Left ventricle myocardium superior (tissue), 1 donor: ENCODE measurements at places on chromosomes 13 and 19. TPM values are rescaled to one million over a fixed set of nuclear protein-coding genes. Genes with fewer than 3 reads are reported as not detected.

DNA sequence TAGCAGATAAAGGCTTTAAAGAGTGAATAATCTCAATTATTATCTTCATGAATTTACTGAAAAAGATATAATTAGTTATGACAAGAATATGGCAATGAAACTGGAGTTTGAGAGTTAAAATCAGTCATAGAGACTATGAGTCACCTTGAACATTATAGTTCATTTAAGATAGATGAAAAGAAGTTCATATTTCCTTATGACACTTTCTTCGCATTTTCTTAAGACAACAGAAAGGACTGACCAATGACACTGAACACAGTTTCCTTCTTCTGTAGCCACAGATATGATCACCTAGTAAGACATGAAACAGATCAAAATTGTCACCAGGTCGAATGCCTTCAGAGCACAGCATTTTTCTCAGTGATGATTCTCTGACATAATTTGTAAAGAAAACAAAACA lies 202.1 kb downstream of the KLF12 start:
- DNase-seq, result no peak

GRCh38 chr13:63605962-63606361 lies 2190.3 kb upstream of the PCDH20 start:
- no peak for DNase-seq

HIF3A gene
- total RNA-seq, result 81.4 TPM

- no peak for DNase-seq
Observed at GRCh38 chr19:11191934-11192333, 5.4 kb downstream of the KANK2 start.

MTIF3 gene
- total RNA-seq, result 179 TPM

PSG1 gene
- not detected for total RNA-seq

ZNF112 gene
- total RNA-seq, result 5.4 TPM

GFY gene
- not detected for total RNA-seq

- no peak for DNase-seq
Observed at GRCh38 chr19:19033176-19033425, 216 bp downstream of the SUGP2 start.

DNA sequence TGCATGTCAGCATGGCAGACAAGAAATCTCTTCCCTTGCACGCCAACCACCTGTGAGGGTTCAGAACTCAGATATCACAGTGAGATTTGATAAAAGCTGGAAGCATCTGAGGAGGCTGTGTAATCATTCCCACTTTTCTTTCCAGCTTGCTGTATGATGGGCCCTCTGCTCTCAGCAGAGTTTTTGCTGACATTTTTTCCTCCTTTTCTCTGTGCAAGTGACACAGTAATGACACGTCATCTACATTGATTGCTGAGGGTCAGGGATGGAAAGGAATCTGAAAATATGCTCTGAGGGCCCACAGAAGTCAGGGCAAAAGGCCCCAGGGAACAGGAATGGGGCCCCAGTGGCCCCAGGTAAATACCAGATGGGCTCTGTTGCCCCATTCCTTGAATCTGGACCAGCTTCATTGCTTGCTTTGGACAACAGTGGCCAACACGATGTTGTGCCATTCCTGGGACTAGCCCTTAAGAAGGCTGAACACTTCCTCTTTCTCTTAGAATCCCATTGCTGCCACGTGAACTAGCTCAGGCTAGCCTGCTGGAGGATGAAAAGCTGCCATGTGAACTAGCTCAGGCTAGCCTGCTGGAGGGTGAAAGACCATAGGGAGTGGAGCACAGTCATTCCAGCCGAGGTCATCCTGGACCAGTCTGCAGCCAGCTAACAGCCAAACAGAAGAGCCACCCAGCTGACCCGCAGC lies 68.2 kb downstream of the CACNA1A start:
- DNase-seq, result no peak

DNA sequence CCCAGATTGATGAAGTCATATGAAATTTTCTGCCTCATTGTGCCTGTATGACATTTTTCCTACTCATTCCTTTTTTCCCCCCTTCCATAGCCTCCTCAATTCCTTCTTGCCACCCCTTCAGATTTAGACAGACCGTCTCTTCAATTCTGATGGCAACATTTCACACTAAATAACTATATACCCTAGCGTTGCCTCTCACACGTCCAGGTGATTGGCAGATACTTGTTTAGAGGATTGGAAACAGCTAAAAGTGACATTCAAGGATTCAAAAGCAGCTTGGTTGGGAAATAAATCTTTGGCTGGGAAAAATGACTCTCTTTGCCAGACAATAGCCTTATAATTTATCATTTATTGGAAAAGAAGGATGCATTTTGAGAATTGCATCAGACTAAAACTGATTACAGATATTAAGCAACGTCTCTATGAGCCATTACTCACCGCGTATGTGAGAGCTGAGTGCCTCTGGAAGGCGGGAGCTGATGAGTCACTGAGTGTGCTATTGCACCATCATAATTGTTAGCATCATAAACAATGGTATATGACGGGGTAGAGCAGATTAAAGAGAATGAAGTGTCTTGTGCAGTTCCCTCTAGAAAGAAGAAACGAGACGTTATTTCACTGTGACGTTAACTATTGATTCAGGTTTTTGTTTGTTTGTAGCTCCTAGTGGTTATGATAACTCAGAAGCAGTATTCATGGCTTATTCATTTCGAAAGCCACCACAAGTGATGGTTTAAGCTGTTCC lies 61.1 kb upstream of the FAM216B start:
- no peak for DNase-seq

ATF5 gene
- total RNA-seq, result 8.0 TPM

- DNase-seq, result no peak
Observed at GRCh38 chr19:782185-782877, 14.9 kb upstream of the PTBP1 start.

GRCh38 chr19:53196777-53197396 lies 3.7 kb upstream of the ZNF665 start:
- DNase-seq, result peak; percentile 99

DNA sequence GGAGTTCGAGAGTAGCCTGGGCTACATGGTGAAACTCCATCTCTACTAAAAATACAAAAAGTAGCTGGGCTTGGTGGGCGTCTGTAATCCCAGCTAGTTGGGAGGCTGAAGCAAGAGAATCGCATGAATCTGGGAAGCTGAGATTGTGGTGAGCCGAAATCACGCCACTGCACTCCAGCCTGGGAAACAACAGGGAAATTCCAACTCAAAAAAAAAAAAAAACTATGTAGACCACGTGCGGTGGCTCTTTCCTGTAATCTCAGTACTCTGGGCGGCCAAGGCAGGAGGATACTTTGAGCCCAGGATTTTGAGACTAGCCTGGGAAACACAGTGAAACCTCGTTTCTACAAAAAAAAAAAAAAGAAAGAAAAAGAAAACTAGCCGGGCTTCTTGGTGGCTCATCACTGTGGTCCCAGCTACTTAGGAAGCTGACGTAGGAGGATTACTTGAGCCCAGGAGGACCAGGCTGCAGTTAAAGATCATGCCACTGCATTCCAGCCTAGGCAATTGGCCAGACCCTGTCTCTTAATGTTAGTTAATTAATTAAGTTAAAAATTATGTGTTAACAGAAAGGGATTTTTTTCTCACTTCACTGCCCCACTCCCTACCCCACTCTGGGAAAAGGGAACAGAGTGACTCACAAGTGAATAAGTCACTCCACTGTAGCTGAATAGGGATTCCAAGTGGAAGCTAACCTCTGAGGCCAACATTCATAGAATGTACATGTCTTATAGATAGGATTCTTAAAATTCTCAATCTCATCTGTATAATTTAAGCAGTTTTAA lies 2.2 kb downstream of the ZNF83 start:
- no peak for DNase-seq

GRCh38 chr19:10471909-10472308 lies 31.2 kb downstream of the KEAP1 start:
- no peak for DNase-seq

SEMA6B gene
- 15.7 TPM for total RNA-seq

- DNase-seq, result no peak
Observed at GRCh38 chr19:31339411-31339810, 9.8 kb downstream of the TSHZ3 start.

DNA sequence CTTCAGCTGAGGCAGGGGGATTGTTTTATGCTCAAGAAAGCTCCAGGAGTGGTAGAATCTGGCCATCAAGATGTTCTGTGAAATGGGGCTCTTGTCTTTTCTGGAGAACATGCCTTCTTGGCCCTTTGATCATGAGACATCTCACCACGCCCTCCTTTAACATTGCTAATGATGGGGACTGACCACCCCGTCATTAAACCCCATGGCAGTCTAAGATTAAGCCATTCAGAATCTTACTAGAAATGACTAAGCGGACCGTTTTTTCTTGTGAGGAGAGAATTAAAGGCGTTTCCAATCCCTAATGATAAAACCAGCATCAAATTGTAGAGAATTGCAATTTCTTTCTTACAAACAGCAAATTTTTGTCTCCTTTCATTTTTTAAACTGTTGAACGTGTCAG lies 89.4 kb downstream of the COL4A2 start:
- DNase-seq, result no peak
